ENCODE measurements at places on chromosomes 6 and 20. TPM values are rescaled to one million over a fixed set of nuclear protein-coding genes. Genes with fewer than 3 reads are reported as not detected.

- no peak for DNase-seq
Measured at GRCh38 chr20:12391099-12391498, 473.4 kb downstream of the BTBD3 start.

GRCh38 chr6:125356884-125357283 is 55.1 kb upstream of the HDDC2 start:
- no peak for DNase-seq

DNA sequence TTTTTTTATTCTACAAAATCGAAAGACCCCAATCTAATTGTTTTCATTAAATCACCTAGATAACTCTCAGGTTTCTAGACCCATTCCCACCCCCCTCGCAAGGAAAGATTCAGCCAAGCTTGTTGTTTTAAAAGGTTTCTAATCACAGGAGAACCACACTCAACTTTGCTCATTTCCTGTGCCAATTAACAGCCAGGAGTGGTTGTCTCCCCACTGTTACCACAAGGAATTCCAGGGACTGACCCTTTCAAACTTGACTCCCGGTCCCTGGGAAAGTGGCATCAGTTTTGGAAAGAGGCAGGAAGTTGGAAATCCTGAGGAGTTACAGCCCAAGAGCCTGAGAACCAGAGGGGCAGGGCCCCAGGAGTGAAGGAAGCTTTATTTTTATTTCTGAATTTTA is 561.3 kb upstream of the JAG1 start:
- no peak for DNase-seq

- no peak for DNase-seq
Measured at GRCh38 chr6:45174045-45174444, 154.1 kb upstream of the RUNX2 start.

DNA sequence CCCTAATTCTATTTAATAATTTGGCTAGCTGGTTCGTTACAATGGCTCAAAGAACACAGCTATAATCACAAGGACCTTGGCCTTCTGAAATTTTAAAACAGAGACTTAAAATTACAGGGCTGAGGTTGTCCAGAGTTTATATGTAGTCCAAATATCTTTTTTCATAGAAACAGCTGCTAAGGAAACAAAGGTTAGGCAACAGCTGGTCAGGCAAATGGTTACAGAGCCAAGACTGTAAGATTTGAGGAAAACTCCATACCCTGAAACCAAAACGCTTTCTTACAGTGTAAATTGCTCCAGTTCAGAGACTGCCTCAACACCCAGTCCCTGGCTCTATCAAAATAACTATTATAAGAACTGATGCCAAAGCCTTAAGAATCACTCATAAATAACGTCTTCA is 9.7 kb upstream of the ARHGAP18 start:
- DNase-seq, result no peak

PSMB1 gene
- total RNA-seq, result 108 TPM

DNA sequence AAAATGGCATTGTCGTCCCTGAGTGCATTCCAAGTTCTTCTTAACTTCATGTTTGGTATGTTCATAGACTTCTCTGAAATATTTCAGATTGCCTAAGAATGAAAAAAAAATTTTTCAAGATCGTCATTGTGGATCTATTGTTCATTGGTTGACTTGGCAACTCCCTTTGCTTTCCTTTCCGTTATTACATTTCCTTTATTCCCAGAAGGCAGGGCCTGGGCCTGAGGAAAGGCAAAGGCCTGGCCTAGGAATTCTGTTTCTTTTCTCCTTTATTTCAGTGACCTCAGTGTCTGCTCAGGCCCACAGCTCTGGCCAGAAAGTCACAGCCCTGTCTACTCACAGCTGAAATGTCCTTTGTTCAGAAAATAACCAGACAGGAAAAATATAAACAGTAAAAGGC is 401.6 kb upstream of the PLCB4 start:
- no peak for DNase-seq

DNA sequence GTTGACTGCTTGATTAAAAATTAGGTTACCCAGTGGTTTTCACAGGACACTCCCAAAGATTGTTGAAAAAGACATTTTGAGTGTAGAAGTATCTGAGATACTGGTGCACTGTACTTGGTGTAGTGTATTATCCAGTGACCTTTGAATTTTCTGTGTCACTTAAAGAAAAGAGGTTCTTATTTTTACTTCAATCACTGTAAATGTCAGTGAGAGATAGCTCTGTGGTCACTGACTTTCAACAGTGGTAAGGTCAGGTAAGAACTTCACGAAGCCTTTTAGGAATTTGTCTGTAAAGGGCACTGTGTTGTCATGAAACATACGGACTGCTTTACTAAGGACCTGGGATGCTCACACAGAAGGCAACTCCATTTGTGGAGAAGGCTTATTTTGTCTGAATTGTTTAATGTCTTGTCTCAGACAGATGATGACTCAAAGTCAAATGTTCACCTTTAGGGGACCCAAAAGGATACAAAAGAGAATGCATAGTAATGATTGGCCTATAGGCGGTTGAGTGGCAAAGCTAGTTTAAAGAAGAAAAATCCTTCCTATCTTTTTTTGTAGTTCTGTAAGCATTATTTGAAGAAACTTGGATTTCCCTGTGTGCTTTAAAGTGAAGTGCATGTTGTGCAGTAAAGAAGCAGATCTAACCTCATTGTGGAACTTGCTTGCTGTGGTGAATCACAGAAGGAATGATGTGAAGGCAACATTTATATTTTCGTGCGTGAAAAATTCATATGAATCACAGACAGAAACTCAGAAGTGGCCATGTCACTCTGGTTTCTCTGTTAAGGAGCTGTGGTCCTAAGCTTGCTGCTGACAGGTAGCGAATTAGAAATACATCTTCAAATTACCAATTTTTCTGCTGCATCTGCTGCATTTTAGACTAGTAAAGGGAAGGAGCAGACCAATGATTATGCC is 47.3 kb downstream of the ZFAND3 start:
- DNase-seq, result no peak

MUCL3 gene
- total RNA-seq, result 0.18 TPM

All from sciatic nerve (tissue), 2 donors.